ENCODE measurements at places on chromosomes 11 and 22. TPM values are rescaled to one million over a fixed set of nuclear protein-coding genes. Genes with fewer than 3 reads are reported as not detected.

- H3K4me3 ChIP-seq: peak overlapping the region; percentile 8
- H3K4me1 ChIP-seq: no peaks in the 10 kb centered on the region
- no peak overlapping the region for H3K27ac ChIP-seq
- H3K36me3 ChIP-seq: no peaks in the 10 kb centered on the region
Measured at GRCh38 chr22:46563381-46564083, 26.1 kb upstream of the CELSR1 start.

- H3K36me3 ChIP-seq: no peaks in the 10 kb centered on the region
- H3K4me1 ChIP-seq: no peaks in the 10 kb centered on the region
- H3K4me3 ChIP-seq: no peak overlapping the region
Measured at GRCh38 chr11:16776711-16777612, 38.5 kb downstream of the C11orf58 start.

Gene WT1
- 0.21 TPM for total RNA-seq

Gene BCO2
- total RNA-seq: 4.7 TPM

Gene MYOD1
- total RNA-seq: 95.7 TPM

DNA sequence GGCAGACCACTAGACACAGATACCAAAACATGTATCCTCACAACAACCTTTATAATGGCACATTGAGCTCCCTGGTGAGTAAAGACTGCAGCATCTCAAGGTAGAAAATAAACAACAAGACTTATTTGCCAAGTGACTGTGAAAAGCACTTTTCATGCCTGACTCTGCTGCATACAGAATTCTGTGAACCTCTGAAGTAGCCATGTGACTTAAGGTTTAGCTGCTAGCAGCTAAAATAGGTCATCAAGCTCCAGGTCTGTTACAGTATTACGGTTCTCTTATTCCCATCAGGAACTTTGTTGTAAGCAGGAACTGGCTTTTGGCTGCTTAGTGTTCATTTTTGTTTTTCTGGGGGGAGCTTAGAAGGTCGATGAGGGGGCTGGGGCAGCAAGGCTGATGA is 139.4 kb downstream of the PAX6 start:
- H3K4me1 ChIP-seq: no peaks in the 10 kb centered on the region
- no peak overlapping the region for H3K4me3 ChIP-seq
- H3K36me3 ChIP-seq: no peaks in the 10 kb centered on the region
- no peak overlapping the region for H3K27ac ChIP-seq
- H3K27me3 ChIP-seq: no peaks in the 10 kb centered on the region
- DNase-seq: no peak

Gene FBLN1
- 19.3 TPM for total RNA-seq

Gene GLYAT
- not detected for total RNA-seq

Gene RTN4RL2
- 1.1 TPM for total RNA-seq

Gene CREB3L1
- total RNA-seq: 2.2 TPM

DNA sequence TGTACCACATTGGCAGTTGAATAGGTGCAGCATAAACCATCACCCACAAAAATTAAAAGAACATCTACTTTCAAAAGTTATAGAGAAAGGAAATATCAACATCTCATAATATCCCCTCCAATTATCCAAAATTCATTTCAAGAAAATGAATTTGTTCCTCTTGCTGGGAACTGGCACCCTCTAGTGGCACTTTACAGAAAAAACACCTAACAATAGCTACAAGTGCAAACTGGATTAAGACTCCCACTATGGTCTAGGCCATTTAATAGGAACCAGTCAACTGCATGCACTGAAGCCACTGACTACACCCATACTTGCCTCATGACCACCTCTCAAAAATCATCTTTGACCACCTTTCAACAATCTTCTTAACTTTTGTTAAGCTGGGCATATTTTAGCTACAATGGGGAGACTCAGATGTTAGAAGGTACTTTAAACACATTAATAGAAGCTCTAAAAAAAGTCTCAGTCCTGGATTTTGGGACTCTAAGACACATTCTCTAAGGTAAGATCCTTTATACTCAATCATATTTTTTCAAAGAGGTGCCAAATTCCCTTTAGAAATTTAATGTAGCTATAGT is 17.3 kb downstream of the TRAF6 start:
- peaks cover 19% of the 10 kb centered on the region for H3K4me1 ChIP-seq
- DNase-seq: no peak
- peaks cover 94% of the 10 kb centered on the region for H3K36me3 ChIP-seq
- no peaks in the 10 kb centered on the region for H3K27me3 ChIP-seq

DNA sequence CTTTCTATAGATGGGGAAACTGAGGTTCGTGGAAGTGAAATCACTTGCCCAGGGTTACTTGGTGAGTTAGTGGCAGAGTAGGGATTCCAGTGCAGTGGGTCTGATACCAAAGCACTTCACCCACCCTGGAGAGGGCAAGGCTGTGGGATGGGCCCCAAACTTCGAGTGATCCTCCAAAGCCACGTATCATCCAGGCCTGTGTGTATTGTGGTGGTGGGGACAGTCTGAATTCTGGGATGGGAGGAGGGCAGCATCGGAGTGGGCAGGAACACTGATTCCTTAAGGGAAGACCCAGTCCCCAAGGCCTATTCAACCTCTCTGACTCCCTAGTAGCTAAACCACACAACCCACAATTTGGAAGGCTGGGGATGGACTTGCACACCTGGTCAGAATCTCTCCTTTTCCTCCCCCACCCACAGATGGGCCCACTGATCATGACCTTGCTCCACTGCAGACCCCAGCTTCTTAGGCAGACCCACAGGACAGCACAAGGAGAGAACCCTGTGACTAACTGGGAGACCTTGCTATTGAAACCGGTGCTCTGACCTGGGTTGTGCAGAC is 11.5 kb downstream of the TMPRSS13 start:
- H3K27me3 ChIP-seq: no peaks in the 10 kb centered on the region
- H3K27ac ChIP-seq: no peak overlapping the region
- no peak overlapping the region for H3K4me3 ChIP-seq
- H3K4me1 ChIP-seq: no peaks in the 10 kb centered on the region

GRCh38 chr11:67504950-67505581 is at the start of gene PITPNM1:
Gene PITPNM1, minus strand, starts transcription at chr11:67505363. Its CDS starts 1,183 bp downstream, at chr11:67504180.
- H3K27me3 ChIP-seq: no peaks in the 10 kb centered on the region
- H3K36me3 ChIP-seq: no peaks in the 10 kb centered on the region
- peak within 1 kb of the TSS; percentile 99 for H3K27ac ChIP-seq
- H3K4me3 ChIP-seq: peak within 1 kb of the TSS; percentile 90
- peaks cover 27% of the 10 kb centered on the region for H3K4me1 ChIP-seq
- DNase-seq: peak; percentile 79

Gene GDPD5
- 13.9 TPM for total RNA-seq

DNA sequence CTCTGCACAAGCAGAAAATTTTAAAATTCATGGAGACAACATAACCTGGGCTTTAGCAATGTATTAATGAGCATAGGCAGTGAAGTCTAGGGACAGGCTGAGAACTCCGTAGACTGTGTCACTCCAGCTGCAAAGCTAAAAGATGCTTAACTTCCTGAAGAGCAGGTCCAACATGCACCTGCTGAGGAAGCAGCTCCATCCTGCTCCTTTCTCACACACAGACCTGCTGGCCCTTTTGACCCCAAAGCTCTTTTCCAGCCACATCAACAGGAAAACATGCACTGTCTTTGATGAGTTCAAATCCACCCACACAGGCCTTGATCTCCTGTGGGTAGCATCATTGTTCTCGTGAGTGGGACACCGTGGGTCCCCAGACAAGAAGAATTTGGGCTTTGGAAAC is 36.0 kb downstream of the SYN3 start:
- H3K4me1 ChIP-seq: no peaks in the 10 kb centered on the region
- H3K36me3 ChIP-seq: no peaks in the 10 kb centered on the region
- H3K4me3 ChIP-seq: no peak overlapping the region
- no peaks in the 10 kb centered on the region for H3K27me3 ChIP-seq
- no peak for DNase-seq

DNA sequence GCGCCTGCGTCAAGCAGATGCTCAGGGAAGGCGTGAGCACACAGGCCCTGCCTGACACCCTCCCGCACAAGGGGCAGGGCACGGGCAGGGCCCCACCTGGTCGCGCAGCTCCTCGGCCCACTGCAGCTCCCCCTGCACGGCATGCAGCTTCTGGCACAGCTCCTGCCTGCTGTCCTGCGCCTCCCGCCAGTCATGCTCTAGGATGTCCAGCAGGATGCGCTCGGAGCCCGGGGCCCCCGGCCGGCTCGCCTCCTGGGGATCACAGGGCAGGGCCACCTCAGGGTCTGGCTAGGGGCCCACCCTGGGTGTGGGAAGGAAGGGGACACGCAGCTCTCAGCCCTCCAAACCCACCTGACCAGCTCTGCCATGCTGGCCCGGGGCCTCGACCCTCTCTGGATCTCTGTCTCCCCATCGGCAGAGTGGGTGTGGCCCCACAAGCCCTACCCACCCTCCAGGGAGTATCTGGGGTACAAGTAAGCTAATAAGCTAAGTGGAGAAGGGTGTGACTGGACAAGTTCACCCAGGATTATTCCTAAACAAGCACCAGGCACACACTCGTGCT is 10.7 kb downstream of the CARD10 start:
- H3K4me1 ChIP-seq: peaks cover 5% of the 10 kb centered on the region
- H3K27ac ChIP-seq: peak overlapping the region; percentile 61
- H3K4me3 ChIP-seq: no peak overlapping the region
- no peak for DNase-seq

Gene MAP6
- total RNA-seq: 0.14 TPM

Gene LRRC75B
- total RNA-seq: 2.2 TPM

- H3K27ac ChIP-seq: no peak overlapping the region
- H3K4me3 ChIP-seq: no peak overlapping the region
- peaks cover 14% of the 10 kb centered on the region for H3K4me1 ChIP-seq
- H3K27me3 ChIP-seq: no peaks in the 10 kb centered on the region
- H3K36me3 ChIP-seq: peaks cover 16% of the 10 kb centered on the region
Measured at GRCh38 chr22:29693161-29693560, 26.6 kb upstream of the CABP7 start.

- DNase-seq: no peak
- no peaks in the 10 kb centered on the region for H3K36me3 ChIP-seq
- no peak overlapping the region for H3K4me3 ChIP-seq
- H3K27me3 ChIP-seq: no peaks in the 10 kb centered on the region
Measured at GRCh38 chr11:74011360-74012073, 2.6 kb upstream of the UCP3 start.

DNA sequence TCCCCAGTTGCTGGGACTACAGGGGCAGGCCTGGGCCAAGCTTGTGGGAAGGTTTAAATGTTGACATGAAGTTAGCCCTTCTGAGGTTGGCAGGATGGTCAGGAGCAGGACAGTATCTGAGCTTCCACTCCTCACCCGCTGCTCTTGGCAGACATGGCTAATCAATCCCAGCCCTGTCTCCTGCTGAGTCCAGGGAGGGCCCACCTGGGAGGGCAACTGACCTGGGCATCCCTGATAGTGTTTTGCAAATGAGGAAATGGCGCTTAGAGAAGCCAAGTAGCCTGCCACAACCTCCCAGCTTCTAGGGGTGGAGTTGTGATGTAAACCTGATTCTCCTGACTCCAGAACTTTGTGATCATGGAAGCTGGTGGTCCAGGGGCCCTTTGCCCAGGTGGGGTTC is 16.7 kb downstream of the FLRT1 start:
- H3K4me1 ChIP-seq: peaks cover 13% of the 10 kb centered on the region
- no peaks in the 10 kb centered on the region for H3K36me3 ChIP-seq
- H3K27ac ChIP-seq: no peak overlapping the region
- no peak for DNase-seq
- H3K4me3 ChIP-seq: no peak overlapping the region
- no peaks in the 10 kb centered on the region for H3K27me3 ChIP-seq

- H3K4me3 ChIP-seq: no peak overlapping the region
- no peaks in the 10 kb centered on the region for H3K27me3 ChIP-seq
- DNase-seq: no peak
- H3K27ac ChIP-seq: no peak overlapping the region
Measured at GRCh38 chr11:118201966-118202365, 22.8 kb downstream of the JAML start.

Gene MYO18B
- total RNA-seq: 304 TPM

Gene PNPLA3
- total RNA-seq: 0.94 TPM

DNA sequence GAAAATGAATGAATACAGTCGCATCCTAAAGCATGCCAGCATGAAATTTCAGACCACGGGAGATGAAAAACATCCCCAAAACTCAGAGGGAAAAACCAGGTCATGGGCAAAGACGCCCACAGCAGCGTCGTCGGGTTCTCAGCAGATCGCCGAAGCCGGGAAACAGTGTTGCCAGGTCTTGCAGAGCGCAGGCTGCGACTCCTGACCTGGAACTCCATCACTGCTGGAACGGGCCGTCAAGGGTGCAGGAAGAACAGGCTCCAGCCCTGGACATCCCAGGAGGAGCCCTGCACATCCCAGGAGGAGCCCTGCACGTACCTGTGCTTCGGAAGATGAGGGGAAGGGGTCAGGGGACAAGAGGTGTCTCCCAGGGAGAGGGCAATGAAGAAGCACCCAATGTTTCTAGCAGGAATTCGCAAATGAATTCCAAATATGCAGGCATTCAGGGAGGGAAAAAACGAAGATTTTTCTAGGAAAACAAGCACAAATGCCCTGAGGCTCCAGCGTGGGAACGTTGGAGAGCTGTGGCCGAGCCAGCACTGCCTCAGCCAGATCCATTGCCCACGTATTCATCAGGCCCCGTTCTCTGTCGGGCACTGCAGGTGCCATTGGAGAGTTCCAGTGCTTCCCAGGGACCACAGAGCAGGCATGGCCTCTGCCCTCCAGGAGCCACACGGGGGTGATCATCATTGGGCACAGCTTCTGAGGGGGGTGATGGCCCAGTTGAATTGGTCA is 1110.4 kb downstream of the BRD1 start:
- no peaks in the 10 kb centered on the region for H3K27me3 ChIP-seq
- no peaks in the 10 kb centered on the region for H3K36me3 ChIP-seq
- no peak for DNase-seq
- H3K4me1 ChIP-seq: no peaks in the 10 kb centered on the region
- H3K27ac ChIP-seq: no peak overlapping the region

DNA sequence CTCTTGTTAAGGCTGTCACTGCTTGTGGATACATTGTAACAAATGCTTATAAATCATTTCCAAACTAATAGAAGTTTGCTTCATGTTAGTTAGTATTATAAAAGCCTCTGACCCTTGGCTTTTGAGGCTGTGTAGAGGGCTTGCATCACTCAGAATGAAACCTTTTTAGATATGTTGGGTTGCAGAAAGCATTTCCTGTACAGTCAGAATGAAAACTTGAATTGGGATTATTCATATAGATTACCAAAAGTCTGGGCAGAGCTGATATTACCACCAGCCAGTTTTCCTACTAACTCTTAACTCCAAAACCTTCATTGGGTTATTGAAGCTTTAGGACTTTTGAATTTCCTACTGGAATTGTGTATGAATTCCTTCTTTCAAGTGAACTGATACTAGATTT is 12.0 kb downstream of the KMT2A start:
- H3K36me3 ChIP-seq: peaks cover 7% of the 10 kb centered on the region
- no peak for DNase-seq
- H3K4me1 ChIP-seq: peaks cover 2% of the 10 kb centered on the region
- no peaks in the 10 kb centered on the region for H3K27me3 ChIP-seq

DNA sequence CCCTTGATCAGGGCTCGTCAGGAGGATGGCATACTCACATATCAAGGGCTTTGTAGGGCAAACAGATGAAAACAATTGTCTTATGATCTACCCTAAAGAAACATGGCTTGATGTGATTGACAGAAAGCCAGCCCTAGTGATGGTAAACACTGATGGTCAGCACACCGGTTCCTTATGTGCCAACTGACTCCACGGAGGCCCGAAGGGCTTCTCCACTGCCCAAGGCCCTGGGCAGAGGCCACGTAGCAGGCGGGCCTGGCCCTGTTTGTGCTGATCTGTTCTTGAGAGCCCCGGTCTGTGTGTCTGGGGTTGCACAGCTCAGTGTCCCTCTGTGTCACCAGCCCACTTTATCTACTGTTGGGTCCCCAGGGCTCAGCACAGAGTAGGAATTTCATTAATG is 115.2 kb downstream of the GRIK4 start:
- no peak for DNase-seq
- no peak overlapping the region for H3K4me3 ChIP-seq
- H3K36me3 ChIP-seq: no peaks in the 10 kb centered on the region
- H3K27me3 ChIP-seq: peaks cover 7% of the 10 kb centered on the region
- H3K27ac ChIP-seq: no peak overlapping the region

Data from psoas muscle (tissue), 8 donors.